ENCODE measurements at places on chromosomes 7 and 10.

DNA sequence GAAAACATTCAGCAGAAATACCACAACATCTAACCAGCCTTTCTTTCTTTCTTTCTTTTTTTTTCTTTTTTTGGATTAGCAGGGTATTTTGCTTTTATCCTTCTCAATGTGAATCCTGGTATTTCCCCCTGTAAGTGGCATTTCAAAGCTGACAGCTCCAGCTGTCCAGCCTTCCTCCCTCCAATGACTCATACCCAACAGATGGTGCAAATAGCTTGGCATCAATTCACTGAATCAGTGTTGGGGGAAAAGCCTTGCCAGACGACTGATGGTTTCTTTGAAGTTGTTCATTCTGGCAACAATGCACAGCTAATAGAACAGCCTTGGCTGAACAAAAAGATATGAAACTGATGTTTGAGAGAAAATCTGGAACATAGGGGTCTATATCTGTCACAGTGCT, 316.8 kb upstream of the STEAP1 start:
- no peak for DNase-seq

DNA sequence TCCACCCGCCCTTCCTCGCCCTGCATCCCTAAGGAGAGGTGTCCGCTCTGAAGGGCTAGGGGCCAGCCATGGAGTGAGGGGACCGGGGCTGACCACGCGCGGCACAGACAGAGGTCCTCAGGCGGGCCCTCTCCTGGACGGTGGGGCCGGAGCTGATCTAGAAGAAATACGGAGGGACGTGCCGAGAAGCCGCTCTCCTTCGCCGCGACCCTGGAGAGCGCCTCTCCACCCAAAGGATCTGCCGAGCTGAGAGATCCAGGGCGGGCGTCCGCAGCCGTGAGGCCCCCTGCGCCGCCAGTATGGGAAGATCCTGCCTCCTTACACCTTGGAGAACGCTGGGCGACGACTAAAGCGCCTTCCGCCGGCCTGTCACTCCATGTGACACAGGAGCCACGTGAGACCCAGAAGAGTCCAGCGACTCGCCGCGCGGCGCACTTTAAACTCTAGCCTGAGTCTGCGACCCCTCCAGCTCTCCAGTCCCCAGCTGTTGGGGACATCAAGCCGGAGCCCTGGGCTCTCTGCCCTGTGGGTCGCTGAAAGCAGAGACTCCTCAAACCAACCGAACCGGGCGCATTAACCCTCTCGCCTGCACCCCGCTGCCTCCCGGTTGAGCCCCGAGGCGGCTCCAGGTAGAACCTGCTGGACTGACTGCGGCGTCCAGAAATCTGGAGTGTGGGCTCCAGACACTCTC, 1.5 kb upstream of the SFMBT2 start:
- DNase-seq, result no peak

GRCh38 chr7:139490130-139490529, 6.7 kb upstream of the KLRG2 start:
- no peak for DNase-seq

- DNase-seq, result no peak
Measured at GRCh38 chr7:51295440-51296245, 21.0 kb downstream of the COBL start.

DNA sequence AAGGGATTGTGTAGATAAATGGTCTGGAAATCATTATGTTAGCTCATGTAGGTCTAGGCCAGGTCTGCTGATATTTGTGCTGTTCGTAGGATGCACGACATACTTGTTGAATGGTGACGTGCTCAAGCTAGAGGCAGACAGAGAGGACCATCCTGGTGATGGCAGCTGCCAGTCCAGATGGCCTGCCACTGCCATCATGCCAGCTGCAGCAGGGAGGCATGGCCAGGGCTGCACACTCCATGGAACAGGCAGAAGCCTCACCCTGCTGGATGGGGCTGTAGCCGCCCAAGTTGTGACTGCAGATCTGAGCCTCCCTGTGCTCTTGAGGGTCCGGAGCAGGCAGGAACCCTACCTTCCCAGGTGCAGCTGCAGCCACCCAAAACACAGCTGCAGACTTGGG, 80.3 kb downstream of the SPDYE5 start:
- DNase-seq, result no peak

GRCh38 chr7:25398418-25398817, 170.1 kb upstream of the NPVF start:
- no peak for DNase-seq

GRCh38 chr7:140435252-140435895, 31.5 kb downstream of the RAB19 start:
- DNase-seq, result no peak

DNA sequence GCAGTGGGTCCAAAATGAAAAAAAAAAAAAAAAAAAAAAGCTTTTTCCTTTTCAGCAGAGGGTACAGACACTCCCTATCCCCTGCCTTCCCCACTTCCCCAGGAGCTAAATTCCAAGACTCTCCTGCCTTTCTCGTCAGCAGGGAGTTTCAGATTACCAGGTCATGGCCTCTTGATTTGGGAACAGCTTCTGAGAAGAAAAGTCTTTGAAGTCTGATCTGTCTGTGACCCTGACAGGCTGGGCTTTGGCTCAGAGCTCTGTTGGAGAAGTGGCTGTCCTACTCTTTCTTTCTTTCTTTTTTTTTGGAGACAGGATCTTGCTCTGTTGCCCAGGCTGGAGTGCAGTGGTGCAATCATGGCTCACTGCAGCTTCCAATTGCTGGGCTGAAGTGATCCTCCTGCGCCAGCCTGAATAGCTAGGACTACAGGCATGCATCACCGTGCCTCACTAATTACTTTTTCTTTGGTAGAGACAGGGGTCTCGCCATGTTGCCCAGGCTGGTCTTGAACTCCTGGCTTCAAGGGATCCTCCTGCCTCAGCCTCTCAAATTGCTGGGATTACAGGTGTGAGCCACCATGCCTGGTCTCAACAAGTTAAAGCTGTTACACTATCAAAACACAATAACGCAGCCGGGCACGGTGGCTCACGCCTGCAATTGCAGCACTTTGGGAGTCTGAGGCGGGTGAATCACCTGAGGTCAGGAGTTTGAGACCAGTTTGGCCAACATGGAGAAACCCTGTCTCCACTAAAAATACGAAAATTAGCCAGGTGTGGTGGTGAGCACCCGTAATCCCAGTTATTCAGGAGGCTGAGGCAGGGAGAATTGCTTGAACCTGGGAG, 59.9 kb downstream of the COL26A1 start:
- DNase-seq, result no peak

GRCh38 chr7:100061518-100062193, 12.1 kb downstream of the ZSCAN21 start:
- no peak for DNase-seq

- DNase-seq, result no peak
Measured at GRCh38 chr10:79017882-79018520, 50.8 kb upstream of the ZMIZ1 start.

GRCh38 chr7:30559611-30560010, 35.1 kb upstream of the GARS1 start:
- no peak for DNase-seq

- DNase-seq, result no peak
Measured at GRCh38 chr10:55351431-55351830, 550.4 kb upstream of the PCDH15 start.

GRCh38 chr7:113000316-113001020, 86.2 kb downstream of the GPR85 start:
- DNase-seq, result no peak

GRCh38 chr7:76359978-76360638, 1.3 kb upstream of the YWHAG start:
- no peak for DNase-seq

DNA sequence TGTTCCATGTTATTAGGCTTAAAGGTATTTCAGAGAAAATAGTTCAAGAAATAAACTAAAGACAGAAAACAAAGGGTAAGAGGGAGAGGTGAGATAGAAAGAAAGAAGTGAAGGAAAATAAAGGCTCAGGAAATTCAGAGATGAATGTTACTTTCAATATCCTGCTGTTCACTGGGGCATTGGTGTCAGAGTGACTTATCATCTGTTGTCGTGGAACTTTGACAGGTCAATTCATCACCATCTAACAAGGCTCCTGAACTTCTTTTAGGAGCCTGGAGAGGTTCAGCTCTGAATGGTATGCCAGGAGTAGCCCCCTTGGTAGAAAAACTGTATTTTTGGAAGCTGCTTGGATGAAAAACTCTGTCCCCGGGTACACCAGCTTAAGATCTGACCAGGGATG, 100.1 kb downstream of the KLF6 start:
- no peak for DNase-seq

GRCh38 chr7:94135180-94135579, 131.0 kb upstream of the BET1 start:
- DNase-seq, result no peak

GRCh38 chr7:139055674-139056073, 19.8 kb upstream of the ZC3HAV1L start:
- DNase-seq, result no peak

Measured in stimulated activated CD8-positive, alpha-beta memory T cell treated with anti-CD3 and anti-CD28 coated beads, Interleukin-7, amount 100 ng/mL, for 24 hours (primary cell).